ENCODE measurements at places on chromosomes 11 and 22.

DNA sequence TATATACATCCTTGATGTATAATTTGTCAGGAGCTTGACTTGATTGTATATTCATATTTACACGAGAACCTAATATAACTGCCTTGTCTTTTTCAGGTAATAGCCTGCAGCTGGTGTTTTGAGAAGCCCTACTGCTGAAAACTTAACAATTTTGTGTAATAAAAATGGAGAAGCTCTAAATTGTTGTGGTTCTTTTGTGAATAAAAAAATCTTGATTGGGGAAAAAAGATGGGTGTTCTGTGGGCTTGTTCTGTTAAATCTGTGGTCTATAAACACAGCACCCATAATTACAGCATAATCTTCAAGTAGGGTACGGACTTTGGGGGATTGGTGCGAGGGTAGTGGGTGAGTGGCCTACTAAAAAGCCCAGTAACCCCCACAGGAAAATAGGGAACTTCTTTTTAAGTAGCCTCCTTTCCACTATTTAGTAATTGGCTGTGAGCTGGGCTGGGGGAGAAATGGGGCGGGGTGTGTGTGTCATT, 7.5 kb downstream of the MALAT1 start:
- peak; percentile 74 for DNase-seq

DNA sequence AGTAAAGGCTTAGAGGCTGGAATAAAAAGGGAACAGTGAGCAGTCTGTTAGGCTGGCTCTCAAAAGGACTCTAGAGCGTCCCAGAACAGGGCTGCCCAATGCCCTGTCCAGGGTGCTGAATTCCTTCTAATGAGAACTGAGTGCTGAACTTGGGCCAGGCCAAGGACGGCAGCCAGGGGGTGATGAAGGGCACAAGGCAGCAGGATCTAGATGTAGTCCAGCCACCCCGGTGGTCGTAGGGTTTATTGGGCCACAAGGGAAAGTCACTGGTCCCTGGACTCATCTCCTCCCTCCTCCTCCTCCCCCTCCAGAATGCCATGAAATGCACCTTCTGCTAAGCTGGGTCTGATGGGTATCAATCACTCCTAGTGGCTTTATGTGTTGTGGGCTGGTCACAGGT, 19.2 kb downstream of the NPTXR start:
- DNase-seq = peak; percentile 80

DNA sequence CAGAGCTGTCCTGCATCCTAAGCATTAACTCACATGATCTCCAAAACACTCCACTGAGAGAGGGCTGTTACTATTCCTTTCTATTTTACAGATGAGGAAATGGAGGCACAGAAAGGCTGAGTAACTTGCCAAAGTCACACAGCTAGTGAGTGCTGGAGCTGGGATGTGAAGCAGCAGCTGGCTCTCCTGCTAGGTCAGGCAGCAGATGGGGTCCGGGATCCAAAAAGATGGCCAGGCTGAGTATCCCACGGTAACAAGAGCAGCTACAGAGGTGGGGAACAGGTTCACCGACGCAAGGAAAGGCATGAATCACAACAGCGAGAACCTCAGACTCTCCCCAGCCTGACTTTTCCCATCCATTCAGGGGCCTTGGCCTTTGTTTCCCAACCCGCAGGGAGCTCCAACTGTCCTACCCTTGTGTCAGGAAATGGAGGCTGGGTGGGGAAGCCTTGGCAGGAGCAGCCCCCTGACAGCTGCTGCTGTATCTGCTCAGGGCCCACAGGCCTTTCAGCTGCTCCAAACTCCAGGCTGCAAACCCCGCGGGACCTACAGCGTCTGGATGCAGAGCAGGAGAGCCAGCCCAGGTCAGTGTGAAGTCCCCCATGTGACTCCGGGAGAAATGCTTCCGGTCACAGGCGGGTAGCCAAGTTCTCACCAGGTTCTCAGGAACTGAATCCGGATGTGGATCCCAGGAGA, 29.5 kb downstream of the DKK3 start:
- DNase-seq = no peak

DNA sequence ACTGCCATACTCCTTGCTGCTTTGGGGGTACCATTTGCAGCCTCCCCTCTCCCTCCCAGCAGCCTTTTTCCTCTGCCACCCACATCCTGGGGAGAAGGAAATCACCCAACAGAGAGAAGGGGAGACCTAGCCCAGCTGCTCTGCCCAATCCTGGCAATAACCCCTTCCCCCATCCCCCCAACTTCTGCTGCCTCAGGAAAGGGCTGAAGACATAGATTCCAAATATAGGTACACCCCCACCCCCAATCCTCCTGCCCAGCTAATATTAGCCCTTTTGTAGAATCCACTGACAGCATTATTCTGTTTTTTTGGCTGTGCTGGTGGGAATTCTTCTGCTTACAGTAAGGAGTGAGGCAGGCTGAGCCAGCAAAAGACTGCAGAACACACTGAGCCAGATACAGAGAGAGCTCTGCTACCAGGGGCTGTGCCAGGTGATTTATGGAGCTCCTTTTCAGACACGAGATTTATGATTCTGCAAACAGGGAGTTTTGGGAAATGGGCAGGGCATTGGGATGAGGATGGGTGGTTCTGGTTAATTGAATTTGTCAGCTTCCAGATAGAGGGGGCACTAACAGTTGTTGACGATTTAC, 164.0 kb downstream of the TENM4 start:
- DNase-seq = no peak

DNA sequence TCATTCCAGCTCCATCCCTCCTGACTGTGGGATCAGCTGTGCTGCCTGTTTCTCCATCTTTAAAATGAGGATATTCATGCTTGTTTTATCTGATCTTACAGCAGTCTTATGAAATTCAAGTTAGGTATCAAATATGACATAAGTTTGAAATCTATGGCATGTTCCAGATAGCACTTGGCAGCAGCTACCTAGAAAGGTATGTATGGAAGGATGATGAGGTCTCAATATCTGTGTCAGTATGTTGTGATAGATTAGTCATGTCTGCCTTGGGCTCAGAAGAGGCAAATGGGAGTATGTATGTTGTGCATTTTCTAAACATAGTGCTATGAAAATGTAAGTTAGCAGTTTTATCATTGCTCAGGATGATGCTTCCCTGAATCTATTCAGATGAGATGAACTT, 122.1 kb downstream of the NAV2 start:
- DNase-seq = no peak

DNA sequence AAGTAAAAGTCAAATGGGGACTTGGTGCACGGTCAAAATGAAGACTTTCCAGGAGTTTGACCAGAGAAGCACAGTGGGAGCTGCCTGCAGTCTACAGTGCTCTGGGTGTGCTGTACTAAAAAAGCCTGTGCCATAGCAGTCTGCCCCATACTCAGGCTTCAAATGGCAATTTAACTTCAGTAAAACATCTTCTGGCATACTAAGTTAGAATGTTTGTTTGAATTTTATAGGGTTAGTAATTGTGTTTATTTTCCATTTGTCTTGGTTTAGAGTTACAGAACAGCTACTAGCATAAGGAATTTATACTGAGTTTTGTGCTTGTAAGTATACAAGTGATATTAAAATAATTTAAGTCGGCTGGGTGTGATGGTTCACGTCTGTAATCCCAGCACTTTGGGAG, 29.3 kb upstream of the LIPT2 start:
- no peak for DNase-seq

GRCh38 chr11:13091373-13091772, 82.3 kb downstream of the RASSF10 start:
- no peak for DNase-seq

- no peak for DNase-seq
Measured at GRCh38 chr11:70332567-70332966, 62.1 kb downstream of the PPFIA1 start.

- DNase-seq = no peak
Measured at GRCh38 chr11:80569832-80570231, 1129.0 kb upstream of the TENM4 start.

DNA sequence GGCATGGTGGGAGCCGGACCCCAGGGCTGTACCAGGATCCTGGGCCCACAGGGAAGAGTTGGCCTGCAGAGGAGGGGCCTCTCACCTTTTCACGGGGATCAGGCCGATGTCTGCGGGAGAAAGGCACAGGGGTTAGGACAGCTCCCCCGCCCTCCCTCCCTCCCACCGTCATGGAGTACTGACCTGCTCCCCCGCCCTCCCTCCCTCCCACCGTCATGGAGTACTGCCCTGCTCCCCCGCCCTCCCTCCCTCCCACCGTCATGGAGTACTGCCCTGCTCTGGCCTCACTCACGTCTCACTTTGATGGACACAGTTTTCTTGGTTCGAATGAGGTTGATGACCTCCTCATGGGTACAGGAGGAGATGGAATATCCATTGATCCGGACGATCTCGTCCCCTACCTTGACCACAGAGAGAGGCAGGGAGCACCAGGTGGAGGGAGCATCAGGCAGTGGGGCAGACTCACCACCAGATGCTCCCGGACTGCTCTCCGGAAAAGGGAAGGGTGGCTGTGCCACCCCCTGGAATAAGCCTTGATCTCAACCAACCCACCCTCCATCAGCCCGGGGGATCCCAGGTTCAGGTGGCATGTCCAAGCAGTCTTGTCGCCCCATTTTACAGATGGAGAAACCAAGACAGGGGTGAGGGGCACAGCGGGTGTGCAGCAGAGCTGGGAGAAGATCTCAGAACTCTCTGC, 17.1 kb downstream of the USH1C start:
- DNase-seq = no peak

DNA sequence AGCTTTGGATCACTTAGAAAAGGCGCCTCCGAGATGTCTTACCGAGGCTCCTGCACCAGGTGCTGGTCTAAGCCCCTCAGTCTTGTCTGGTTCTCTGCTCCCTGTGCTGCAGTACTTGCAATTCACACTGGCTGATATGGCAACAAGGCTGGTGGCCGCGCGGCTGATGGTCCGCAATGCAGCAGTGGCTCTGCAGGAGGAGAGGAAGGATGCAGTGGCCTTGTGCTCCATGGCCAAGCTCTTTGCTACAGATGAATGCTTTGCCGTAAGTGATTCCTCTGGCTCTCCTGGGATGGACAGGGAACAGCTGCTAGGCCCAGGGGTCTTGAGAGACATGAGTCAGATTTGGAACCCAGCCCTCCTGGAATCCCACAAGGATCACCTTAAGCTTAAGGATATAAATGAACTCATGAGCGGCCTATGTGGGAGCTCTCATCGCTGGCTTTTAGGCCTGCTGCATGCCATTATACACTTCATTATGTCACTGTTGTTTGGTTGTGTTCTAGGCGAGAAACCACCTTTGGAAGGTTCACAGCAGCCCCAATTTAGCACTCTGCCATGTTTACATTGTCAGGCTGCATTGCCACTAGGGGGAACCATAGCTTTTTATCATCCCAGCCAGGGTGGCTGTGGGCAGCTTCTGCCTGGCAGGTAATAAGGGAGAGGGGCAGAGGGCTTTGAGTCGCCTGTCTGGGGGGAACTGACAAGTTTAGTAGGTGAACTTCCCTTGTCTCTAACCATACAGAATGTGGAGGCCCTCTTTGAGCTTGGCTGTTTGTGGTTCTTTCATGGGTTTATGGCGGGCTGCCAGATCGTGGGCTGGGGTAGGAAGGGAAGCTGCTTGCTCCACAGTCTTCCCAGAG, 8.5 kb downstream of the ACAD8 start:
- DNase-seq = peak; percentile 28

GRCh38 chr11:113267493-113267892, 46.9 kb upstream of the TTC12 start:
- DNase-seq = no peak

DNA sequence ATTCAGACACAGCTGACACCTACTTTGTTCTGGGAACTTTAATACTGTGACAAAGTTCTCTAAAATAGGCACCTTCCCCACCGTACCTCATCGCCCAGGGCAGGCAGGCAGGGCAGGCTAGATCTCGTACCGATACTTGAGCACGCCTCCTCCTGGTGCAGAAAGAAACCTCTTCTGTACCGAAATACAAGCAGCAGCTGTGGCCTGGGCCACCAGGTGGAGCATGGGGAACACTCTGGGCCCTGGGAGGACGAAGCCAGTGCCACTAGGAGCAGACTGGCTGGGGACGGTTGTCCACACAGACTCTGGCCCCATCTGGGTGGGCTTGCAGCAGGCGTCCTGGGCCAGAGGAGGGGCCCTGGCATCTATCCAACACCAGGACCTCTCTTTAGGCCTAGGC, 12.8 kb downstream of the PMM1 start:
- DNase-seq = peak; percentile 21

GRCh38 chr11:36672815-36673450, 74.9 kb upstream of the RAG2 start:
- peak; percentile 68 for DNase-seq

DNA sequence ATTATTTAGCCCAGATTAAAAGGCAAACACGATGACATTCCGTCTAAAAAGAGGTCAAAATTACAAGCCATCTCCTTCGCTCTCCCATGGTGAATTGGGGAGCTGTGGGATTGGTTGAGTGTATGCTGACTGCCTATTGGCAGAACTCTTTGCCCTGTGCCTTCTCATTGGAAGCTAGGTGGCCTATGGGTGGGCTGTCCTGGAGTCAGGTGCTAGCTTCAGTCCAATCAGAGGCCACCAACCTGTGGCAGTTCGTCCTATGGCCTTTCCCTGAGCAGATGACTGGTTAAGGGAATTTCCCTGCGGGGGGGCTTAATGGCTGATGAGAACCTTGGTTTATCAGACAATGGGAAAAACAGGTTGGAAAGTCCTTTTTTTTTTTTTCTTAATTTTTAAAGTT, 3.2 kb upstream of the MTMR3 start:
- no peak for DNase-seq

GRCh38 chr11:36034551-36035331, 90.9 kb downstream of the LDLRAD3 start:
- DNase-seq = no peak

DNA sequence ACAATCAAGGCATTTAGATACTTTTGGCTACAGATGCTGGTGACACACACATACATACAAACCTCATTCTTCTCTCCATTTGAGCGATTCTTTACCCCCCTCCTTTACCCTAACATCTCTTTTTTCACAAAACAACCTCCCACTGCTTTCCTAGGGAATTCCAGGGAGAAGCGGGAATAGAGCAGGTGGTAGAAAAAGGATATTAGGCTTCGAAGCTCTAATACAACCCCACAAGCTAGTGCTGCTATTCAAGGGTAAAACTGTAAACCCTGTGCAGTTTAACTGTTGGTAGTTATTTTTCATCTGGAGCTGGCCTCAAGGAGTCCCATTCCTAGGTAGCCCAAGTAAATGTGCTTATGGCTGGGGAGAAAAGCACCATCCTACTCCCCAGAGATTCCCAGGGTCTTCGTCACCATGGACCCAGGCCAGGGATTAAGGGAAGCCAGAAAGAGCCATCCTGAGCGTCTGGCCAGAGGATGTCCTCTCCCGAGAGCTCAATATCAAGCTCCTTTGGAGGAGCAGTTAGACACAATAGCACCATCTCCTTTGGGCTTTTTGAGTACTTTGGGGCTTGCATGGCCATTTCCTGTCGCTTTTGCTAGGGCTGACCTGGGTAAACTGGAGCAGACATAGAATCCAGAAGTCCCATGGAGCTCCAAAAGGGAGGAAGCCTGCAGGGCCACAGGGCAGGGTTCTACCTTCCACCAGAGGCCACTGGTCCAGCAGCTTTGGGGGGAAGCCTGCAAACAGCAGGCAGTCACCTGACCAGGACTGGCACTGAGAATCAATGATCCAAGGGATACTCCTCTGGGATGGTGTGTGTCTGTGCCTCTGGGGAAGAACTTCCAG, 3.1 kb downstream of the MAML2 start:
- DNase-seq = no peak

DNA sequence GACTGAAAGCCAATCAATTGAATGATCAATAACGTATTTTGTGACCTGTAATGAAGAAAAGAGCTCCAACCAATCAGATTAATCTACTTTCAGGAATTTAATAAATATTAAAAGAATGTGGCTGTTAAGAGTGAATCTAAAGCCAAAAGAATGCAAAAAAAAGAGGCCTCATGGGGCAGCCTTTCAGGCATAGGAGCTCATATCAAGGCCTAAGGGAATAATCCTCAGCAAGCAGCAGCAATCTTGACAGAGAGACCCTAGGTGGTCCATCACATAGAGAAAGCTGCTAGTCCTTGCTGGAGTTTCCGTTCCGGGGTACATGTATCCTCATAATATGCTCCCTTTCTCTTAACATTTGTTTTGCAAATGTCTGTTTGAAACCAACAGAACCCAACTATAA, 313.1 kb upstream of the PITPNB start:
- DNase-seq = no peak

Data from inflammatory macrophage treated with lipopolysaccharide for 1 hour (primary cell).